Diencephalon (tissue), 1 donor: ENCODE measurements at places on chromosomes 6 and 20. TPM values are rescaled to one million over a fixed set of nuclear protein-coding genes. Genes with fewer than 3 reads are reported as not detected.

Gene ENPP1
- 3.0 TPM for total RNA-seq

Gene HLA-DOA
- 1.2 TPM for total RNA-seq

Gene OR2W1
- not detected for total RNA-seq

Gene TGM3
- 0.46 TPM for total RNA-seq

Gene MUCL3
- not detected for total RNA-seq

Gene BFSP1
- 2.5 TPM for total RNA-seq

Gene DLL1
- 11.3 TPM for total RNA-seq

Gene REM1
- 0.23 TPM for total RNA-seq

Gene C20orf141
- not detected for total RNA-seq

Gene MEI4
- 2.1 TPM for total RNA-seq

Gene ATP6V1G2
- 69.4 TPM for total RNA-seq

Gene ASXL1
- total RNA-seq = 70.1 TPM

Gene PPP1R3G
- total RNA-seq = 3.7 TPM

Gene HS3ST5
- total RNA-seq = 26.1 TPM

Gene OPN5
- not detected for total RNA-seq

Gene MMS22L
- 14.3 TPM for total RNA-seq

Gene PTPRK
- 61.6 TPM for total RNA-seq

Gene DDX43
- total RNA-seq = 0.46 TPM

Gene GSTA2
- total RNA-seq = not detected

Gene RHAG
- 0.92 TPM for total RNA-seq

Gene OLIG3
- 0.23 TPM for total RNA-seq

Gene GGTLC1
- not detected for total RNA-seq

Gene KCNK5
- not detected for total RNA-seq

Gene UBE3D
- 27.2 TPM for total RNA-seq

Gene TUBB1
- total RNA-seq = 0.92 TPM

Gene ADAM33
- 2.5 TPM for total RNA-seq

Gene ZNF318
- 18.2 TPM for total RNA-seq

Gene KCNQ2
- total RNA-seq = 188 TPM

Gene MROH8
- total RNA-seq = 9.9 TPM

Gene SEL1L2
- total RNA-seq = 0.23 TPM

Gene ELOVL5
- 70.4 TPM for total RNA-seq

Gene SYTL3
- 2.5 TPM for total RNA-seq

Gene KHDRBS2
- total RNA-seq = 33.7 TPM

Gene KCNS1
- total RNA-seq = 3.0 TPM

Gene C6orf58
- 1.2 TPM for total RNA-seq

Gene FHL5
- 0.92 TPM for total RNA-seq

Gene RBM24
- 11.5 TPM for total RNA-seq

Gene MTO1
- 26.8 TPM for total RNA-seq

Gene RPS6KA2
- total RNA-seq = 32.3 TPM
